Stimulated activated CD8-positive, alpha-beta memory T cell treated with anti-CD3 and anti-CD28 coated beads, Interleukin-4, amount 100 ng/mL, for 1 hour (primary cell): ENCODE measurements at places on chromosomes 5 and 9.

DNA sequence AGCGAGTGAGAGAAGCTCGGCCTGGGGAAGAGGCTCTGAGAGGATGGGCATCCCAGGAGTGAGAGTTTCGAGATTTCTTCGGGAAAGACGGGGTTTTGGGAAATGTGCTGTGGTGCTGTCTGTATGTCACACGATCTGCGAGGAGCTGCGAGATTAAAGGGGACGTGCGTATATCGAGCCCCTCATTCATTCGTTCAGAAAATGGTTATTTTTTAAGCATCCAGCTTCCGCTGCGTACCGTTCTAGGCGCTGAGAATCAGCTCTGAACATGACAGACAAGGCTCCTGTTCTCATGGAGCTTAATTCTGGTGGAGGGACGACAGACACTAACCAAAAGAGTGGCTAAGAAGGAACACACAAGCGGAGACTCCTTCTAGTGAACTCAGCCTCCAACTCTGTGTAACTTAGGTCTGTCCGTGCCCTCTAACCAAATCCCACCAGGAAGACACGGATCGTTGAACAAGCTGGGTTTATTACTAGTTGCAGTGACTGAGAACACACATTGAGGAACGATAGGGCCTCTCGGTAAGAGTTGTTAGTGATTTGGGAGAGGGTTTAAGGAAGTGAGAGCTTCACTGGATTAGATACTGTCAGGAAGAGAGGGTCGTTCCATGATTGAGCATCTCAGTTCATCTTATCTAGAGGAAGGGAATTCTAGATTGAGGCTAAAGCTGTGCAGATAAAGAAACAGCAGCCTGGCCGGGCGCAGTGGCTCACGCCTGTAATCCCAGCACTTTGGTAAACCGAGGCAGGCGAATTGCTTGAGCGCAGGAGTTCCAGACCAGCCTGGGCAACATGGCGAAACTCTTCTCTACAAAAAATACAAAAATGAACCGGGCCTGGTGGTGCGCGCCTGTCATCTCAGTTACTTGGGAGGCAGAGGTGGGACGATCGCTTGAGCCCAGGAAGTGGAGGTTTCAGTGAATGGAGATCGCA is 1.0 kb upstream of the FBXW11 start:
- DNase-seq: no peak

GRCh38 chr5:99058466-99058865 is 129.7 kb upstream of the CHD1 start:
- DNase-seq: no peak

GRCh38 chr9:111828193-111828592 is 33.5 kb upstream of the SHOC1 start:
- no peak for DNase-seq

- no peak for DNase-seq
Measured at GRCh38 chr5:124662181-124662781, 84.2 kb downstream of the ZNF608 start.

DNA sequence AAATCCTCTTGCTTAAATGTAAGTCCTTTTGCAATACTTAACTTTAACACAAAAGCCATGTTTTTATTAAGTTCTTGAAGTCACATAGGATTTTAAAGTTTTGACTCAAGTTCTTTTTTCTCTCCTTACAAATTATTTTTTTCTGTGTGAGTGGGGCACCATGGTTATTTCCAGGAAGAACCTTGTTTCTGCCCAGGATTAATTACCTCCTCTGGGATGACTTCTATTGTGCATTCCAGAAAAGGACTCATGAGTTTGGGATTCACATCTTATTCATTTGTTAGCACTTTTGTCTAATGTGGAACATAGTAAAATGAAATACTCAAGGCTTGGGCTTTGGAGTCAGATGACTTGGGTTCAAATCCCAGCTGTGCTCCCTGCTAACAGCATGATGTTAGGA is 421.4 kb upstream of the WWC1 start:
- DNase-seq: no peak

GRCh38 chr5:145830594-145830993 is 4.5 kb downstream of the PRELID2 start:
- DNase-seq: no peak

GRCh38 chr5:758698-759053 is 25.9 kb downstream of the ZDHHC11B start:
- DNase-seq: no peak

DNA sequence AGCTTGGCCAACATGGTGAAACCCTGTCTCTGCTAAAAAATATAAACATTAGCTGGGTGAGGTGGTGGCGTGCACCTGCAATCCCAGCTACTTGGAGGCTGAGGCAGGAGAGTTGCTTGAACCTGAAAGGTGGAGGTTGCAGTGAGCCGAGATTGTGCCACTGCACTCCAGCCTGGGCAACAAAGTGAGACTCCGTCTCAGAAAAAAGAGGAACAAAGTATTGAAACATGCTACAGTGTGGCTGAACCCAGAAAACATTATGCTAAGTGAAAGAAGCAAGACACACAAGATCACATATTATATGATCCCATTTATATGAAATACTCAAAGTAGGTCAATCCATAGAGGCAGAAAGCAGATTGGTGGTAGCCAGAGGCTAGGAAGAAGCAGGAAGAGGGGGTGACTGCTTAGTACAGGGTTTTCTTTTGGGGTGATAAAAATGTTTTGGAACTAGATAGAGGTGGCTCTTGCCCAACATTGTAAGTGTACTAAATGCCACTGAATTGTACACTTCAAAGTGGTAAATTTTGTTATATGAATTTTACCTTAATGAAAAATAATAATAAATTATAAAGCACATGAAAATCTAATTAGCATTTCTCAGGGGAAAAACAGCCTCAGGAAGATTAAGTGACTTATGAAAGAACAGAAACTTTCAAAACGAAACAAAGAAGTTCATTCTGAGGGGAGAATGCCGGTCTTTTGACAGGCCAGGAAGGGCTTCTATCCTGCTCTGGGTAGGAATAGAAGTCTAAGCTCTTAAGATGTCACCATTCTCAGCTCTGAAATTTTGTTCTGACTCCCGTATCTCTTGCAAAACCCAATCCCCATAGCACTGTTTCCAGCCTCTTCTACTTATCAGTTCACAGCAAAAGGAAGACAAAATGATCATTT is 161.1 kb upstream of the TBCA start:
- DNase-seq: no peak

- DNase-seq: no peak
Measured at GRCh38 chr9:83382421-83382820, 155.8 kb downstream of the FRMD3 start.

DNA sequence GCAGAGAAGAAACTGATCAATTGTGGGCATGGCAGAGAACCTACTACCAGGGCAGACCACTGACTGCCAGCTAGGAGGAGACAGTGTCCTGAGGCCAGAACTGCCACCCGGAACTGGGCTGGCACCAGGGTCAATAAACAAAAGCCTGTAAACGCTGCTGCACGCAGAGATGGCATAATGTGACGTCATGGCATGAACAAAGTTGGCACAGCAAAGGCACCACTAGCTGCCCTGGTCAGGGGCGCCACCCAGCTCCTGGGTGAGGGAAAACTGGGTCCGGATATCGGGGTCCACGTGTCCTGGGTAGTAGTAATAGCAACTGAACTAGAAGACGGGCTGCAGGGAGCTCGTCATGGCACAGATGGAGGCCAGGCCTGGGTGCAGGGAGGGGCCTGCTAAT is 32.1 kb downstream of the DYNC2I2 start:
- no peak for DNase-seq

GRCh38 chr5:40627706-40628105 is 52.0 kb upstream of the PTGER4 start:
- DNase-seq: no peak

- no peak for DNase-seq
Measured at GRCh38 chr9:118961857-118962256, 407.4 kb downstream of the BRINP1 start.

DNA sequence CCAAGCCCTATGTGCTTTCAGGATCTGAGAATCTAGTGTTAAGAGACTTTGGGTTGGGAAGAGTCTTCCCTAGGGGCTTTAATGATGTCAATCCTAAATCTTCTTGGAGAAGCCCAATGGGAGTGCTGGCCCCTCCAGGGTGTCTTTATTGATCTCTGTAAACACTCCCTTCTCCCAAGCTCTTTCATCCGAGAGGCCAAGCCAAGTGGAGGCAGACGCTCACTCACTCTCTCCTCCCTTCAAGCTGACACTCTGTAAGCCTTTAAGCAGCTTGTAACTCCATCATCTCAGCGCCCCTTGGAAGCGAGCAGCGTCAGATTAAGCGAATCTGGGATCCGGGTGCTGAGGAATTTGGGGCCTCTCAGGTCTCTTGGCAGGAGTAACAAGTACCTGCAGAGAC is 37.7 kb downstream of the SPARC start:
- DNase-seq: no peak

DNA sequence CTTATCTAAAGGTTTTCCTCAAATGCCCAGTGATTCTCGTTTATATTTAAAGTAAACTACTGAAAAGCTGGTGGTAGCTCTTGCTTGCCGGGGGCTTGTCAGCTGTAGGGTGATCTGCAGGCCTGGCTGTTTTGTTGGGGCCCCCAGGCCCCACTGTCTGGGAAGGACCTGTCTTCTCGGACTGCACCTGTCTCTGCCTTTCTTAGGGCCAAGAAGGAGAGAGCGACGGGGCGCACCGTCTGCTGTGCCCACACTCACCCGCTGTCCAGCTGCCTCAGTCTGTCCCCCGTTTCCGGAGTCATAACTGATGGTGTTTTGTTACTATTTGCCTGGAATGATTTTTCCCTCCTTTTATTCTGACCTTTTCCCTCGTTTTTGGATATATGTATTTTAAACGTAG is 94.1 kb upstream of the CACNA1B start:
- no peak for DNase-seq

DNA sequence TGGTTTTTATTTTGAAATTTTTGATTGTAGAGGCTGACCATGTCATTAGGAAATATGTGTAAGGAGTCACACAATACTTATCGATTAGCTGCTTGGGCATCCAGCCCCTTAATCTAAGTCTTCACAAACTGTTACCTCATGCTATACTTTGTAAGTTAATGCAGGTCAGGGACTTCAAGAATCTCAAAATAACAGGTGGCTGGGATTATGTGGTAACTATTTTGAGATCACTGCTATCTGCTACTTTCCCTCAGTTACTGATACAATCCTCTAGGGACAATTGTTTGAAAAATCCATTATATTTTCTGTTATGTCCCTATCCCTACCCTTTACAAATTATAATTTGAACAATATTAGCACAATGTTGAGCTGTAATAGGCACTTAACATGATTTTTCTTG is 21.7 kb downstream of the FTMT start:
- no peak for DNase-seq

GRCh38 chr5:41246376-41246775 is 33.0 kb upstream of the C6 start:
- DNase-seq: no peak

DNA sequence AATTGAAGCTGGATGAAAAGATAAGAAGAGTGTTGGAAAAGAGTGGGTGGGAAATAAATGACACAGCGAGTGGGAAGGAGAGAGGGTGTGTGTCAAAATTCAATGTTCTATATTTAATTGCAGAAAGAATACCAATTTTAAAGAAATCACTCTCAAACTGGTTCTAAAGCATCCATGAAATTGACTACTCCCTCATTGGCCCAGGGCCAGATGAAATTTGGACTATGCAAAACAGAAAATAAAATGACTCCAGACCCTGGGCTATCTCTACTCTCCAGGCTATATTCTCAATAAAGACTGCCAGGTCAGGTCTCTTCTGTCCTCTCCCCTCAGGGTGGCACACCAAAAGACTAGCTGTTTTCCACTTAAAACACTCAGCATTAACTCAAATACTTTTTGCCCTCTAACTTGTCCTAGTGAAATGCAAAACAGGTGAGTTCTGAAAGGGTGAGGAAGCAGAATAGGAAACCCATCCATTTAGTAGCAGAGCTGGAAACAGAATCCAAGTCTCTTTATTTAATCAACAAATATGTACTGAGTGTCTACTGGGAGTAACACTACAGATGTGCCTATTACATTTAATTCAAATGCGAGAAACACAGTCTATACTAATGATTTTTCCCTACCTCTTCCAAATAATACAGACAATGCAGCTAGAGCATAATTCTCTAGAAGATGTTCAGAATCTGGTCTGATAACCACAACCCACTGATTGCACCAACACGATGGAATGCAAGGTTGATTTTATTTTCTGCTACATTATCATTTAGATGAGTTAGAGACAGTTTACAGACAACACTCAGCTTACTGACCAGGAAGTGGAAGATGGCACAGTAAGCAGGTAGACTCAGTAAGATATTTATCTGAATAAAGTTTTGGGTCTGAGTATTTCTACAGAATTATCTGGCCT is 42.1 kb downstream of the EFCAB9 start:
- DNase-seq: no peak

DNA sequence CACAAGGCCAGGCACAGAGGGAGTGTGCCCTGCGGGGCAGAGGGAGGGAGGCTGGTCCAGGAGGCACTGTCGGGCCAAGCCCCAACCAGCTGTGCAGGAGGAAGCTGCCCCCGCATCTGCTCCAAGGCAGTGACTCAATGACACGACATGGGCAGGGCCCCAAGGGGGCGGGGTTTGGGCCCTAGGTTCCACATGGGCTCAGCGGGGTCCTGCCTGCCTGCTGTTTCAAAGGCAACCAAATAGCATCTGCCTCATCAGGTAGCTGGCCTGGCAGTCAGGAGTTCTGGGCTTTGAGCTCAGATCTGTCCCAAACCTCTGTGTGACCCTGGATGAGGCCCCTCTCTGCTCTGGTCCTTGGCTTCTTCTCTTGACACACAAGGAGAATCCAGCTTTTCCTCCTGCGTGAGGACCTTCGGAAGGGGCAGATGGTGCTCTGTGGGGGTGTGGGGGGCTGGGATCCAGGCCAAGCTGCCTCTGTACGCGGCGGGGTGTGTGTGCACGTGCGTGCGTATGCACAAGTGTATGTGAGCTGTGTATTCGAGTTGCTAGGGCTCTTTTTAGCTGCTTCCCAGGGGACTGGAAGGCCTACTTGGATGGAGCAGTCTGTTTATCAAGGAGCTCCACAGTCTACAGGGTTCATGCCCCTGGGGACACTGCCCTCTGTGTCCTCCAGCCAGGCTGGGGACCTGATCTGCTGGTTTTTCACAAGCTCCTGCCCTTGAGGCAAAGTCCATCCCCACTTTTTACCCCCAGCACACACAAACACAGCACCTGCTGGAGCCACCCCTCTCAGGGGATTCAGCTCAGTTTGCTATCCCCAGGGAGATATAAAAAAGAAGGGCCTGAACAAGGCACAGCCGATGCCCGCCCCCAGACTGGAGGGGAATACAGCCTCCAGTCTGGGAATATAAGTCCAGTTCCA is 138.9 kb downstream of the RGS3 start:
- DNase-seq: no peak

- DNase-seq: no peak
Measured at GRCh38 chr9:15311607-15312006, 4.6 kb upstream of the TTC39B start.

GRCh38 chr5:14551211-14551610 is 30.4 kb upstream of the OTULINL start:
- no peak for DNase-seq

GRCh38 chr9:129105857-129106694 is 4.5 kb downstream of the CRAT start:
- no peak for DNase-seq

GRCh38 chr5:14476786-14477435 is 104.7 kb upstream of the OTULINL start:
- DNase-seq: no peak
